Globus pallidus (tissue), 1 donor: ENCODE measurements at places on chromosomes 6 and 20.

- DNase-seq = no peak
Measured at GRCh38 chr6:1618311-1619097, 8.8 kb downstream of the FOXC1 start.

- no peak for DNase-seq
Measured at GRCh38 chr6:94487371-94487770, 1068.0 kb upstream of the EPHA7 start.

- DNase-seq = no peak
Measured at GRCh38 chr6:95142661-95143335, 434.5 kb upstream of the MANEA start.

DNA sequence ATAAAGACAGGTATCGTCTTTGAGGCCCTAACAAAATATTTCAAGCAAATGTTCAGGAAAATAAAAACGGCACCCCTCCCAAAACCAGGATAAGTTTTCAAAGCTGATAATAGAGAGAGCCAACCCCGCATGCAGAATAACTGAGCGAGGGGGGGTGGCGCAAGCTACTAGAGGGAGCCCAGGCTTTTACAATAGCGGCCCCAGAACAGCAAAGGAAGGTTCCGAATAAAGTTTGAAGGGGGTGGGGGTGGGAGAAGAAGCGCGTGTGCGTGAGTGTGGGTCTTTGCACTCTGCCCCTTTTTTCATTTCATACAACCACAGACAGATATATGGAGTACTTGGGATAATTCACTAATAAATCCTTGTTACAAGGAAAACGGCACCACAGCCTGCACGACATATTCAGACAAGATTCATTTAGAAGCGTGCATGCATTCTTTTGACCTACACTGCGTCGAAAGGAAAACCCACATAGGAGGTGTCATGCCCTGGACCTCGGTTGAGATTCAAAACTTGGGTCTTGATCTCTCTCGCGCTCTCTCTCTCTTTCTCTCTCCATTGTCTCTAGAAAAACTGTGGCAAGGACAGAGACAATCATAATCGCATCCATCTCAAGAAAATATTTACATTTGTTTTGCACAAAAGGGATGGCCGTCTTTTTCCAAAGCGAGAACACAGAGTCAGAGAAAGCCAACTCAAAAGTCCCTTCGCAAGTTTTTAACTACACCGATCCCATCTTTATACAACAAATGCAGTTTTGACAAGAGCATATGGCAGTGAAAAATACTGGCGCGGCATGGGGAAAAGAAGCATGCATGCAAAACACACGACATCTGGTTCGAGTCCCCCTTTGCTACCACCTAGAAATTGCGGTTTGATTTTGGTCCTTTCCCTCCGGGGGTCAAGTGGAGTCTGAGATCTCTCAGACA is 1.6 kb downstream of the OLIG3 start:
- DNase-seq = no peak

GRCh38 chr6:166512567-166512966 is 73.9 kb downstream of the RAMACL start:
- no peak for DNase-seq

DNA sequence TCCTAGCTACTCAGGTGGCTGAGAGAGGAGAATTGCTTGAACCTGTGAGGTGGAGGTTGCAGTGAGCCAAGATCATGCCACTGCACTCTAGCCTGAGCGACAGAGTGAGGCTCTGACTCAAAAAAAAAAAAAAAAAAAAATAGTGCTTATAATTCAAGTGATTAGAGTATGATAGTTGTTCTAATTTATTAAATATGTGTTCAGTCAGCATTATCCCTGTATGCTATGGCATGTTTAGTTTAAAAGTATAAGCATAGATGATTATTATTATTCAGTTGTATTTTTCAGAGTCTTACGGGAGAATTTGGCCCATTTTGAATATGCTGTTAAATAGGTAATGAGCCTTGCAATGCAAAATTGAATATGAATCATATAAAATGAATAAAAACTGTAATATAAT is 64.8 kb downstream of the UBR2 start:
- no peak for DNase-seq

GRCh38 chr6:145673504-145673903 is 61.8 kb downstream of the EPM2A start:
- no peak for DNase-seq

- no peak for DNase-seq
Measured at GRCh38 chr6:89047473-89047872, 33.1 kb upstream of the PNRC1 start.
